NCI-H748 treated with DMSO at 0.1 percent for 48 hours (cell line): ENCODE measurements at places on chromosomes 13 and 19.
A peak's percentile ranks its signal among the peaks of the same experiment; 100 is the strongest.

DNA sequence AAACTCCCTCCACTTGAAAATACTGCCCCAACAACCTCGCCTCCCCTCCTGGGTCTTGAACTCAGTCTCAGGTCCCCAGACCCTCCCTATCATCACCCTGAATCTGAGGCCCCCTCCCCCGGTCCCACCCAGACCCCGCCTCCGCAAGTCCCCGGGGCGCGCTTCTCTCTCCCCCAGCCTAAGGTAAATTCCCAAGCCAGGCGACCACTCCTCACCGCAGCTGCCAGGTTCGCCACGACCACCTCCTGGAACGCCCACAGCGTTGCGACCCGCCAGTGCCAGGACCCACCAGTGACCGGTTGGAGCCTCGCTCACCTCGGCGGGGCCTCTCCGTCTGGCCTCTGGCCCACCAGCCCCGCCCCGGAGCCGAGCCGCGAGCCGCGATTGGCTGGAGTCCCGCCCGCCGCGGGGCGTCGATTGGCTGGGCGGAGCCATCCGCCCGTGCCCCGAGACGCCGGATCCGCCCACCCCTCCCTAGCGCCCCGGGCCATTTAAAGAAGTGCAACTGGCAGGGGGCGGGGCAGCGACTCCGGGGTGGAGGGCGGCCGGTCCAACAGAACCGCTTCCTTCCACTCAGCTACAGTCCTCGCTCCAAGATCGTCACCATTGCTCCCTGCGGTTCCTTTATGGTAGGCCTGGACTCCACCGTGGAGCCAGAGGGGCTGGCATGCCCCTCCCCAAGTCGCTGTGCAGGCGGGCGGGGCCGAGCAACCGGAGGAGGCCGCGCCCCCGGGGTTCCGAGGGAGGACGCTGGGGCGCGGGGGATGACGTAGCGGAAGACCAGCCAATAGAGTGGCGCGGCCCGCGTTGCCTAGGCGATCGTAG, at the start of gene SERTAD3:
Gene SERTAD3 (minus strand): TSS at position 336 of the 825 bp plus-strand sequence. CDS start 2,255 bp downstream, outside the sequence.
- peak; percentile 98 for DNase-seq

- DNase-seq: no peak
Observed at GRCh38 chr13:36789061-36789460, 30.0 kb upstream of the RFXAP start.

DNA sequence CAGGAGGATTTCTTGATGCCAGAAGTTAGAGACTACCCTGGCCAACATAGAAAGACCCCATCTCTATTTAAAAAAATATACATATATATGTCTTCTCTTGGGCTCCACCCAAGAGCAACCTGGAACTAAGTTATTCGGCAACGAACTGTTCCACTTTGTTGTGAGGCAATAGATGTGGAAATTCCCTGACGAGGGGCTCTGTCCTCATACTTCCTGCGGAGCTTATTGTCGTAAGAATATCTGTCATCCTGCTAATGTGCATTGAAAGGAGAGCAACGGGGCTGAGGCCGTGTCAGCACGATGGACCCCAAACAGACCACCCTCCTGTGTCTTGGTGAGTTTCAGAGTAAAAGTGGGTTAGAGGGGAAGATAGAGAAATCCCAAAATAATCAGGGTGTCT, at the start of gene FCAR:
Gene FCAR (plus strand): TSS at position 246 of the 400 bp plus-strand sequence. CDS start 55 bp downstream, at position 301.
- DNase-seq: no peak

DNA sequence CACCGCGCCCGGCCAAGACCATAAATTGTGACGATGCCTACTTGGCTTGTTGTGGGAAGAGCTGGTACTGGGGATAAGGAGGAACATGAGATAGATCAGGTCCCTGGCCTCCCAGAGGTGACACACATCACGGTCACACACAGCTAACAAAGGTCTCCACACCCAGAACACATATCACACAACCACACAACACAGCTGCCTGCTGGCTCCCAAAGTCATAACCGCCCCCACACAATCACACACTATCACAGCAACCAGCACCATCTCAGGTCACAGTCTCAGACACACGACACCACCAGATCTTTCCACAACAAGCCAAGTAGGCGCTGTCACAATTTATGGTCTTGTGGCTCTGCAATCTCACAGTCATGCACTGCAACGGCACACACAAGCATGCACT, 5.7 kb downstream of the COL5A3 start:
- no peak for DNase-seq

- DNase-seq: no peak
Observed at GRCh38 chr19:29789007-29789406, 22.8 kb upstream of the CCNE1 start.

DNA sequence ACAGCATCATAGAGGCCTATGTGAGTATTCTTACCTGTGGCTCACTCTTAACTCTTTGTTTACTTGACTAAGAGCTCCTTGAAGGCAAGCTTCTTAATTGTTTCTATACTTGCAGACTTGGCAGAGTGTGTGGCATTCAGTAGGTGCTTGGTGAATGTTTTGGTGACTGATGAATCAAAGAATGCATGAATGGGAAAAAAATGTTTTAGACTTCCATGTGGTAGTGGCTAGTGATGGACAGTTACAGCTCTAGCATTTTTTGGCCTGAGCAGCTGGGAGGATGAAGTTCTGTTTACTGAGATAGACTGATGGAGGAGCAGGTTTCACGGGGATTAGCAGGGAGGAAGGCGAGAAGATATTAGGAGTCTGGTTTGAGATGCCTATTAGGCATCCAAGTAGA, 13.6 kb downstream of the HAS1 start:
- DNase-seq: no peak

- no peak for DNase-seq
Observed at GRCh38 chr19:10636304-10636972, 11.1 kb downstream of the SLC44A2 start.

DNA sequence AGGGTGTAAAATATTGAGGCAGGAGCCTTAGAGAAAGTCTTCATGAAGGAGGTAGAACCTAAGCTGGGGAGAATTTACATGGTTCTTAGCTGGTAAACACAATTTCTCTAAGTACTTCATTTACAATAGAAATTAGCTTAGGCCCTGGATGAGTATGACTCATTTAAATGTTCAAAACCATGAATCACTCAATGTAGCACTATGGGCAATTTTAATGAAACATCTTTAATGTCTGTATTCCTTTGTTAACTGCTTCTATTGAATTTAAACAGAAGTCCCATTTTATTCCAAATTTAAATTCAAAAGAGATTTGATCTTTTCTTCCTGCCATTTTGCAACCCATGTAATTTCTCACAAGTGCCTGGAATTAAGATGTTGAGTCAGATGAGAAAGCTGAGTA, 252.1 kb downstream of the RFC3 start:
- no peak for DNase-seq

DNA sequence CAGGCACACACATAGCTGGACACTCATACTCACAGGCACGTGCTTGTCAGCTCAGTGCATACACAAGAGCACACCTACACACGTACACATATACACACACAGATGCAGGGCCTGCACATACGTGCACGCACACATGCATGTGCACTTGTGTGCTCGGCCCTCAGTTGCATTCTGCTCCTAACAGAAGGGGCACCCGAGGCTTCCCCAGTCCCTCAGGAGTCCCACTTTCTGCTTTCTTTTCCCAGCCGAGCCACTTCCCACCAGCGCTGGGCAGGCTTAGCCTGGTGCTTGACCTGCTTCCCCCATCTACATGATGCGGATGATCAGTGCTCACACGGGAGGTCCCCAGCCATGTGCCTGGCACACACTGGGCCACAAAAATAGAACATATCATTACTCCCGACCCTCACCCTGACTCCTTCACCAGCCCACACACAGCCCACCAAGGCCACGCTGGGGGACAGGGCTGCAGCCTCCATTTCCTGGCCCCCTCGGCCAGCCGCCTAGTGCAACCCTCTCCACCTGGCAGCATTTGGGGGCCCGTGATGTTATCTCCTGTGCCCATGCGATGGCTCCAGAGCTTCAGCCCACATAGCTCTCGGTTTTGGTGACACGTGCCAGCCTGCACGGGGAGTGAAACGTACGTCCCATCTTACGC, 125.2 kb upstream of the SPACA7 start:
- DNase-seq: no peak

DNA sequence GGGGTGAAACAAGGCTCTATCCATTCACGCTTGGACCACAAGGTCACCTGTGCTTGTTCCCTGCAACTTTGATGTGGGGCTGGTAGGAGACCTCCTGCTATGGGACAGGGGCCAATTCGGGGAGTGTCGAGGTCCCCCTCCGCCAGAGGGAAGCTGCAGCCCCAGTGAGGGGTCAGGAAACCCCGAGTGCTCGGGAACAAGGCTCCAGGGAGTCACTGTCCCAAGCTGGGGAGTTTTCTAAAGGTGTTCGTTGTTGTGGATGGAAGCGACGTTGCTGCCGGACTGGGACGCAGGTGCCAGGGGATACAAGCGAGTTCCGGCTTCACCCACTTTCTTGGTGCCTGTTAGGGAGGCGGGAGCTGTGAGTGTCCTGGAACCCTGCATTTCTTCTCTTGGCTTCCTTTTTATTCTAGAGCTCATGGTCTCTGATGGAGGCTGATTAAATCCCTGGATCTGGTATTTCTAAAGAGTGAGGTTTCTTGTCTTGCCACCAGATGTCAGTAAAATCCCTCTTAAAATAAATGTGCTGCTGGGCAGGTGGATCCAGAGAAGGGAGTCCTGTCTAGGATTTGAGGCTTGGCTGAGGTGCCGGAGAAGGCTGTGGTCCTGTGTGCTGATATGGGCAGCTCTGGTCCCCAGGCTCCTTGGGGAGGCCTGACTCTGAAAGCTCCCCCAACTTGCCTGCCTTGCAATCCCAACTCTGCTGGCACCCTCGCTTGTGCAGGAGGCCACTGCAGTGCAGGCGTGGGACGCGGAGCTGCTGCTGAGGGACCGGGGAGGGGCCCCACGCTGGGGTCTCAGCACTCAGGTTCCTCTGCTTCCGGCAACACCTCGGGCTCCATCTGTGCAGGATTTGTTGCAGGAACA, 153.9 kb downstream of the TEX29 start:
- DNase-seq: peak; percentile 82
